ENCODE measurements at places on chromosomes 3 and 15.

- DNase-seq, result no peak
These were observed 29.6 kb downstream of the SFMBT1 start for GRCh38 chr3:53016236-53016635.

DNA sequence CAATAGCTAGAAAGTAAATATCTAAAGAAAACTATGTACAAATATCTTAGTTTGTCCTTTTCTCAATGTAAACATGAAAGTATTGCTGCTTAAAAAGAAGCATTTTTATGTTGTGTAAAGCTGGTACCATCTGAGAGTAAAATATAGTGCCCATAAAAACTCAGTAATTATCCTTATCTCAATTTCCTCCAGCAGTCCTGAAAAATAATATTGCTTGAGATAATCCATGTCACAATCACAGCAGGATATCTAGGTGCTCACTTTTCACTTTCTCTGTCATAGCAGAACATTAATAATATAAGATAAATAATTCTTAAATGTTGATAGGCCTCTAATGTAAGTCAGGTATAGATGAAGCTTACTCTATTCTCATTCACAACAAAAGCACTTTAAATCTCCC is 285.5 kb downstream of the ZBBX start:
- DNase-seq, result no peak

DNA sequence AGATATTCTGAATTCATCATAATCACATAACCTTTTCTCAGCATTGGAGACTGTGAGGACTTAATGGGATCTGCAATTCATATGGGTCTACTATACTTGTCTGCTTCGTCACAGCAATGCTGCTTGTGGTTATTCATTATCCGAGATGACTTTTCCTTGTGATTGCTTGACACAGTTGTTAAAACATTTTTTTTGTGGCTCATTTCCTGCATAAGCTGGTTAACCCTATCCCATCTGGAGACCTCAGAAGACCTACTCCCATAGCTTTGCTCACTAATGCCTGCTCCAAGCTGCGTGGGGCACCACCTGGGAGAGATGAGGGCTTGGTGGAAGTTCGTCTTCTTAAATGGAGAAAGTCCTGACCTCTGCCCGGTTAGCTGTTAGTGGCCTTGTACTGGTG is 360.8 kb downstream of the CHST2 start:
- no peak for DNase-seq

DNA sequence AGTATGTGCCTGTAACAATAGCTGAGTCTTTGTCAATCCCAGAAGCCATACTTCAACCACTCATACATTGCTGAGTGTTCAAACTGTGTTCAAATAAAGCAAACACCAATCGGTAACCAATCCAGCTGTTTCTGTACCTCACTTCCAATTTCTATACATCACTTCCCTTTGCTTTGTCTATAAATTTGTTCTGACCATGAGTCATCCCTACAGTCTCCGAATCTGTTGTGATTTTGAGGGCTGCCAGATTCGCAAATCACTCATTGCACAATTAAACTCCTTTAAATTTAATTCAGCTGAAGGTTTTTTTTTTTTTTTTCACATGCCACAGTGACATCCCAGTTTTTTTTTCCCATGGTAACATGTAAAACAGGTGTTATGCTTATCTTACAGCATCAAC is 870.3 kb downstream of the NAALADL2 start:
- DNase-seq, result no peak

DNA sequence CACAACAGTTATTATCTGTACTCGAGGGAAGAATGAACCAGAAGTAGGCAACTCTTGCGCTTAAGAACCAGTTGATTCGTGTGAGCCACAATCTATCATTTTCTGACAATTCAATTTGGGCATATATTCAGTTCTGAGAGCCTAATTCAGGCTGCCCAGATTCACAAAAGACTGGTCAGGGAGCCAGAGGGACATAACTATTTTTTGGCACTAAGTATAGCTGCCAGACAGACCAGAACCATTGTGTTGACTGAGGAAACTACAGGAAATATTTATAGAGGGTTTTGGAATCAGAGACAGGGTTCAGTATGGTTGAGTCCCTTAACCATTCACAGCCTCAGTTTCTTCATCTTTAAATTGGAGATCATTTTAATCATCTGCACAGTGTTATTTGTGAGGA is 226.7 kb downstream of the TAFA4 start:
- DNase-seq, result no peak

- no peak for DNase-seq
These were observed 61.7 kb downstream of the XXYLT1 start for GRCh38 chr3:195209083-195209846.

DNA sequence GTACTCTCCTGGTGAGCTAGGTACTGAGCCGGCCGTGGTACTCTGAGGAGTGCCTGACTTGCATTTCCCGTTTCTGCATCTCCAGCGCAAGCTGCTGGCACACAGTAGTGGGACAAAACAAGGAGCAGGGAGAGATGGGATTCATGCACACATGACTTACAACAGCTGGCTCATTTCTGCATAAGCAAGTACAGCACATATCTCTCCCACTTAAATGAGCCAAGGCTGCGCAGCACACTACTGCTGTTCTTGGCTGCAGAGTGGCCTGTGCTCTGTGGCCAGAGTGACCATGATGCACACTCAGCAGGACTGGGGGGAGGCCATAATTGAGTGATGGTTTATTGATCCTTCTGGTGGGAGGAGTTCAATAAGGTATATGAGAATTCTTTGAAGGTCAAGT is 59.2 kb upstream of the ABHD17C start:
- no peak for DNase-seq

DNA sequence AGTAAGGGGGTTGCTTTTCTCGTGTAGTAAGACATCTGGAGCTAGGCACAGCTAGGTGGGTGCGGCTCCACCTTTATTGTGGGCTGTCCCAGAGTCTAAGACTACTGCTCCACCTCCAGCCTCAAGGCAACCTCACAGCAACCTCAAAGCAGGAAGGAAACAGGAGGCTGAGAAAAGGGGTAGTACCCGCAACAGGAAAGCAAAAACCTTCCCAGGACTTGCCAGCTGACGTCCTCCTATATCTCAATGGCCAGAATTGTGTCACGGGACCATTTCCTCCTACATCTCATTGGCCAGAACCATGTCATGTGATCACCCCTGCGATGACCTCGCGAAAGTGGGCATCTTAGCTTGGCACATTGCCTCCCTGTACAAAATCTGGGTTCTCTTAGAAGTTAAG is 4.3 kb upstream of the GPR160 start:
- no peak for DNase-seq

- no peak for DNase-seq
These were observed 1.2 kb upstream of the UBP1 start for GRCh38 chr3:33441225-33441976.

DNA sequence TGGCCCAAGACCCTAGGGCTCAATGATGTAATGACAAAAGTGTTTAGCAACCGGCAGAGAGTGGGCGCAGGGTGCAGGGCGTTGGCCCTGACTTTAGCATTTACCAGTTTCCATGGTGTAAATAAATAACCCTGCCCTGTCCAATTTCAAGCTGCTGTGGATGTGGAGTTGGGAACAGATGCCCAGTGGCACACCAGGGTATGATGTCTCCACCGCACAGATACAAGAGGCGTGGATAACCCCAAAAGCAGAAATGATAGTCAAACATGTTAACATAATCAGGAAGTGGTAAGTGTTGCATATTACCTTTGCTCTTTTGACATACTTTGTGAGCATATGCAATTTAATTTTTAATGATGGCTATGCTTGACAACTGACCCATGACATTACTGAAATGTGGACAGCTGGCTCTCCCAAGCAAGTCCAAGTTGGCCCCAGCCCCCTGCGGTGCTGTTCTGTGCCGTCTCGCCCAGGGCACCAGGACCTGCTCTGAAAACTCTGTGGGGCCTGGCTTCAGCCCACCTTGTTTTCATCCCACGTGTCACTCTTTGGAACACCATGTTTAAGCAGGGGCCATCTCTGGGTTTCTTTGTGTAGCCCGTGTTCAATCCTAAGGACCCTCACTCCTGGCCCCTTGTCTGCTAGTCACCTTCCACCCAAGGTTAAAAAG is 10.8 kb upstream of the ANPEP start:
- no peak for DNase-seq

GRCh38 chr15:88624971-88625490 is 3.9 kb downstream of the AEN start:
- DNase-seq, result no peak

- no peak for DNase-seq
These were observed 130.9 kb downstream of the LRRK1 start for GRCh38 chr15:101049856-101050622.

GRCh38 chr3:16249336-16249735 is 15.4 kb downstream of the DPH3 start:
- no peak for DNase-seq

- no peak for DNase-seq
These were observed 52.2 kb downstream of the SATB1 start for GRCh38 chr3:18372786-18373405.

DNA sequence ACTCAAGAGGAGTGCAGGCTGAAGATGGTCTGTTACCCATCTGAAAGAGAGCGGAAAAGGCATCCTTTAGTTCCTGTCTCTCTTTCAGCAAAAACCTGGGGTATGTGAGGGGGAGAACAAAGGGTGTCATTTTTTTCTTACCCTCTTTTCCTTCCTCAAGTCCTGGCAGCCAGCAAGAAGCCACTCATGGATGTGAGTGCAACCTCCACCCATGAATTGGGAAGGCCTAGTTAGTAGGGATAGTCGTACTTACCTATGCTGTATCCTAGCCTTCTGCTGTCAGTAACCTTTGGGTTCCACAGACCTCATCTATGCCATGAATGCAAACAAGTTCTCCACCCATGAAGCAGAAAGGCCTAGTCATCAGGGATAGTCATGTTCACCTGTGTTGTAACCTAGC is 472.8 kb downstream of the ZIC1 start:
- DNase-seq, result no peak

GRCh38 chr3:45800611-45801010 is 4.3 kb upstream of the SLC6A20 start:
- no peak for DNase-seq

DNA sequence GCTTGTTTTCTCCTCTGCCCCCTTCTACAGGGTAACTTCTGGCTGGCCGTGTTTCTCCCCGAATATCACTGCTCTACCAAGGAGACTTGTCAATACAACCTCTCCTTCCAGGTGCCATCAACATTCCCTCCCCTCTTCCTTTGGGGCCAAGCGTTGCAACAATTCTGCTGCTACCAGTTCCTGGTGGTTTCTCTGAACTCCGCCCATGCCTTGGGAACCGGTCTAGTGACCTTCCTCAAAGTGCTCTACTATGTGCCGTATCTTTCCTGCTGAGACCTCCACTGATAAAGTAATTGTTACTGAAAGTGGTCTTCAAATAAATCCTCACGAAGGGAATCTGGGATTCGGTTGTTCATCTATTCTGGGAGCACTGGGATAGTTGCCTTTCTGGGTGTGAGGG is 26.2 kb downstream of the PCSK6 start:
- no peak for DNase-seq

- DNase-seq, result no peak
These were observed 91.5 kb downstream of the DLG1 start for GRCh38 chr3:197206913-197207312.

DNA sequence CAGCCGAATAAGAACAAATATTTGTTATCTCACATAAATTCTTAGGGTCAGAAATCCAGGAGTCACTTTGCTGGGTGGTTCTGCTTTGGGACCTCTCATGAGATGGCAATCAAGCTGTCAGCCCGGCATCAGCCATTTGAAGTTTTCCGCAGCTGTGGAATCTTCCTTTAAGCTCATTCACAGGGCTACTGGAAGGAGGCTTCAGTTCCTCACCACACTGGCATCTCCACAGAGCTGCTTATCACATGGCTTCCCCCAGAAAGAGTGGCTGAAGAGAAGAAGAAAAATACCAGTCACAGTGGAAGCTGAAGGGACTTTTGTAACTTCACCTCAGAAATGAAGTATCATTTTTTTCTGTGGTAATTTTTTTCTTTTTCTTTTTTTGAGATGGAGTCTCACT is 267.7 kb downstream of the CHL1 start:
- no peak for DNase-seq

- DNase-seq, result no peak
These were observed 9.6 kb downstream of the CALML4 start for GRCh38 chr15:68195336-68196112.

- no peak for DNase-seq
These were observed 14.2 kb upstream of the COLQ start for GRCh38 chr3:15535732-15536131.

GRCh38 chr3:31815631-31816440 is 165.2 kb downstream of the OSBPL10 start:
- no peak for DNase-seq

- no peak for DNase-seq
These were observed 38.5 kb downstream of the SCN11A start for GRCh38 chr3:39013289-39013688.

DNA sequence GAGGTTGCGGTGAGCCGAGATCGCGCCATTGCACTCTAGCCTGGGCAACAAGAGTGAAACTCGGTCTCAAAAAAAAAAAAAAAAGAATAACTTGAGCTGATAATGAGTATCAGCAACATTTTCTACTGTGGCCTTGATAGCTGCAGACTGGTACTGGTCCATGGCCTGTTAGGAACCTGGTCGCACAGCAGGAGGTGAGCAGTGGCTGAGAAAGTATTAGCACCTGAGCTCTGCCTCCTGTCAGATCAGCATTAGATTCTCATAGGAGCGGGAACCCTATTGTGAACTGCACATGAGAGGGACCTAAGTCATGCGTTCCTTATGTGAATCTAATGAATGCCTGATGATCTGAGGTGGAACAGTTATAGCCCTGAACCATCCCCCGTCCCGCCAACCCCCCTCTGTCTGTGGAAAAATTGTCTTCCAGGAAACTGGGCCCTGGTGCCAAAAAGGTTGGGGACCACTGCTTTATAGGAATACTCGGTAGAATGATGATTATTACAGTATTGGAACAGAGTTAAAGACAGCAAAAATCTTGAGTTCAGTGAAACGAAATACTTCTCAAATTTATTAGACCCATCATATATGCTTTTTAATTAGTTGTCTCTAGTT is 126.0 kb downstream of the ZNF609 start:
- no peak for DNase-seq

- DNase-seq, result no peak
These were observed 40.6 kb upstream of the ADCY5 start for GRCh38 chr3:123489400-123490004.

GRCh38 chr3:122396511-122396910 is 12.5 kb downstream of the FAM162A start:
- DNase-seq, result no peak

- no peak for DNase-seq
These were observed 181.3 kb downstream of the RORA start for GRCh38 chr15:61047783-61048182.

GRCh38 chr3:130626049-130626448 is 109.1 kb downstream of the COL6A6 start:
- DNase-seq, result no peak

- DNase-seq, result no peak
These were observed 50.9 kb downstream of the MYL3 start for GRCh38 chr3:46812237-46812791.

- DNase-seq, result no peak
These were observed 20.4 kb downstream of the BTBD1 start for GRCh38 chr15:83046558-83047127.

DNA sequence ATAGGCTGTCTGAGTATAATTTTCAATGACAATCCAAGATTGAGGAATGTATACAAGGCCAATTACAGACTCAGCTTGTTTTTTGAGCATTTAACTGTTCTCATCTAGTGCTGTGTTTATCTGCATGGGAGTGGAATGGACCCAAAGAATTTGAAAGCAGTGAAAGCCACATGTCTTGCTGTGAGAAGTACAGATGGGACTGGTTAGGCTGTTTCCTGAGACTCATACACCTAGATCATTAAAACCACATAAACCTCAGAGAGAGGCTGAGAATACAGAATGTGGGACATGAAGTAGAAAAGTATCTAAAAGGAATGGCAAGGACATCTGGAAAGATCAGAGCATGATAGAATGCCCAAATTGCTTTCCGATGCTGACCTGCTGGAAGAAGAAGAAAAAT is 224.6 kb downstream of the NLGN1 start:
- DNase-seq, result no peak

Data from cortex of kidney (tissue), 1 donor.